Caki2 (cell line): ENCODE measurements at places on chromosomes 7 and 10. TPM values are rescaled to one million over a fixed set of nuclear protein-coding genes. Genes with fewer than 3 reads are reported as not detected.

RHOBTB1 gene
- 23.6 and 26.7 TPM in 2 replicates for total RNA-seq

DNA sequence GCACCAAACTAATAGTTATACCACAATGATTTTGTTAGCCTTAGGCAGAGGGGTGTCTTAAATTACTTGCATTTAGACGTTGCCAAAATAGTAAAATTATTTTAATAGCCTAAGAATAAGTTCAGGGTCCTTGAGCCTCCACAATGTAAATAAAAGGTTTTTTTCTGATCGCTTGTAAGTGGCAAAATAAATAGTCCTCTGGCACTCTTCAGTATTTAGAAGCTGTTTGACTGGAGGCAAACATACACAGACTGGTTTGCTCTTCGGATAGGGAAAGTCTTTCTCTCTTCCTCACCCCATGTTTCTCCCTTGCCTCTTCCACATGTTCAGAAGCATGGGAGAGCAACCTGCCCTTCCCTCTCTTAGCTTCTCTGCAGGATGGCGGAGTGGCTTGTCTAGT, 49.5 kb upstream of the FAM180A start:
- DNase-seq: no peak

AZGP1 gene
- total RNA-seq: 1.1 TPM in 1 of 2 replicates, not detected in the other

DNA sequence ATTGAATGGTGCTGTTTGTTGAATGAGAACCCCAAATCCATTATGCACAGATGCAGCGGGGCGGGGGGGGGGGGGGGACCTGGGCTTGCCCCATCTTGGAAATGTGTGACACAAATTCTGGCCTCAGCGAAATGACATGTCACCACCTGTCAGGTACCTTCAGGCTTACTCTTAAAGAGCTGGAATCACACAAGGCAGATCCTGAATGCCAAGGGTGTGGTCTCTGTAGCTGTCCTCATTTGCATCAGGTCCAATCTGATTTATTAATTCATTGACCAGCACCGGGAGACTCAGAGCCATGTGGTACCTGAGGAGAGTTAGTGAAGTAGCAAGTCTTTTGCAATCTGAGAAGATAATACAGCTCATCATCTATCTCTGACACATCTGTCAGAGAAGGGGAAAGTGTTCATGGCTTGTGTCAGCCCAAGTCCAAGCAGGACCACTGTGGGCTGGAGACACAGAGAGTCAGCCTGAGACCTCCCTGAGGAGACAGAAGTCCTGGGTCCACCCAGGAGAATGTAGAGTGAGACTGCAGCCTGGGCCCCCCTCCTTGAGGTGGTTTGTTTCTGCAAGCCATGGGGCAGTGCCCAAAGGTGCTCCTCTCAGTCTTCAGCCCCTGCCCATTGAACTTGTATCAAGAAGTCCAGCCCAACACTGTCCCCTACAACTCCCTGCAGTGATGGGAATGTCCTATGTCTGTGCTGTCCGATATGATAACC, 46.7 kb downstream of the ADCYAP1R1 start:
- no peak for DNase-seq

FEZF1 gene
- not detected in 2 replicates for total RNA-seq

DNA sequence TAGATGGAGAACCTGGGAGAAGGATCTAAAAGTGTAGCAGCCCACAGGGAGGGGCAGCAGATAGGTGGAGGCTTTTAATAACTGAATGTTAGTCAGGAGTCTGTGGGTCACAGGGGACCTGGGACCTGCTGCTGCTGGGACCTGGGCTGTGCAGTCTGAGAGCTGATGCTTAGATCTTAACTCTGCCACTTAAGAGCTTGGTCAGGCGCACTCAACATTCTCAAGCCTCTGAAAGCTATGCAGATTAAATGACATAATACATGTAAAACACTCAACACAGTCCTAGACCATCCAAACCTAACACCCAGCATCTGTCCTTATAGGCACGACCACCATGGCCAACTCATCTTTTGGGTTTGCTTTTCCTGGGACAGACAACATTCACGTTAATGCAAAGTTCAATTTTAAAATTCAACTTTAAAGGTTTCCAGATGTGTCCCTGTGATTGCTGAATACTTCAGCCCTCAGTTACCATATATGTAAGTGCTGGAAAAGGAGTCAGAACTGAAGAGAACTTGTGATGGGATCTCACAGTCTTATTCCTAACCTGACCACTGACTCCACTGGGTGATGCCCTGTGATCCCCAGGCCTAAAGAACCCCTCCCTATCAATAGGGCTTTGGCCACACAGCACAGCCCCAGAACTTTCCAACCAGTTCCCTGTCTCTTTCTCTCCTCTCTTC, 321.0 kb downstream of the PLXNA4 start:
- no peak for DNase-seq

GRCh38 chr7:132428247-132428919, 147.9 kb downstream of the PLXNA4 start:
- DNase-seq: no peak

- peak; percentile 91 for DNase-seq
These were observed 81.2 kb upstream of the UCN3 start for GRCh38 chr10:5283305-5284158.

DNA sequence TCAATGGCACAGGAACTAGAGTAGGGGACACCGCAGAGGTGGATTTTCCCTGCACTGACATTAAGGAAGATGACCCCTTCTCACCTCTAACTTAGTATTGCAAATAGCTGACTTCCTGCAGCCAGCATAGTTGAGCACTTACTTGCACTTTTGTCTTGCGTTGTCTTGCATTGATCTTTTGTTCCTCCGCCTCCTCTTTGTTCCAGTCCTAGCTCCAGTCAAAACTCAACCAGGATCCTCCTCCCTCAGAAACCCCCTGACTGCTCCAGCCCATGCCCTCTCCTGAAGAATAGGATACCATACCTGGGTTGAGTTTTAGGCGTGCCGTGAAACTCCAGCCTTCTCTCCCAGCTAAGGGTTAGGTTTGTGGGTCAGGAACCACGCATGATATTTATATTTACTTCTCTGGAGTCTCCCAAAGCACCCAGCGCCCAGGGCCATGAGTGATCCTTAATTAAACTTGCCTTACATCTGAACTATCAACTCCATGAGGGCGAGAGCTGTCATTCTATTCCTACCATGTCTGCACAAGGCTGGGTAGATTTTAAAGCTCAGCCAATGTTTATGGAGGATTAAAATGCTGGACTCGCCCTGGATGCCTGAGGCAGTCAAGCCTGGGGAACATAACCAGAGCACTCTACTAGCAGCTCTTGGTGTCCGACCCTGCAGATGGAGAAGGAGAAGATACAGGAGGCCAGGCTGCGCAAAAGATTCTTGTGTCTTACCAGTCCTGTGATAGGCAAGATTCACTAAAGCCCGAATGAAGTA, 14.1 kb downstream of the ZNF467 start:
- DNase-seq: no peak

GRB10 gene
- 83.7 and 87.2 TPM in 2 replicates for total RNA-seq

GRCh38 chr10:62376071-62377025, 2.2 kb downstream of the ZNF365 start:
- DNase-seq: no peak

DNA sequence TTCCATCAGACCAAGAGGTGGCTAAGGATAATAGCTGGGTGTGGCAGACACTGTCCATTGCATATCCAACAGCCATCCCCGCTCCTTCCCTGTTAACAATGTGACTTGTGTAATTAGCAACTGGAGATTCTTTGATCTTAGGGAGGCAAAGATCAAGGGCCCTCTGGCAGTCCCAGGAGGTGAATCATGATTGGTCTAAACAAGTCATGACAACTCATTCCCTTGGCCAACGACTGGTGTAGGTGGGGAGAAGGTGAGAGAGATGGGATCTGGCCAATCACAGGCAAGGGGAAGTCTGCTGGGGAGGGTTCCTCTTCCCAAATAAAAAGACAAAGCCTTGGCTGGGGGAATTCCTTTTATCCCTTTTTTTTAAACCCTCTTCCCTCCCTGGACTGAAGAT, 46.2 kb upstream of the COMTD1 start:
- no peak for DNase-seq

DNA sequence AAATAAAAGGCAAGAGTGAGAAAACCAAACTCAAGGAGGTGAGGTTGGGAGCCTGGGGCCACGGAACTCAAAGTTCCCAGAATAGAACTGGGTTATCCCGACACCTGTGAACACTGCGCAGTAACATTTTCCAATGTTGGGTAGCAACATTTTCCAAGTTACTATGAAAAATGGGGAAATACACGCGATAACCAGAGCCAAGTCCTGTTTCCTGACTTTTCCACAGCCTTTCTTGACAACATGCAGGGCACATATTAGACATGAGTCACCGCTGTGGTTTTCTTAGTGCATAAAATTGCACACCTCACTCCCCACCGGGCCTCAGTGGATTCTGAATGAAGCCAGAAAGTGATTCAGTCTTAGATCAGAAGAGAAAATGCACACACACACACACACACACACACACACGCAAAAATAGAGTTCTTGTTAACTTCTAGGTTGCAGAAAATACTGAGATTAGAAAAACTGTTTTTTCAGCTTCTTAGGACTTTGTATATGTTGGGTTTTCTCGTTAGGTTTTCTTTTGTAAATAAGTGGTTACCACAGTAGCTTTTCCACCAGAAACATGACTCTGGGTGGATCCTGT, 70.0 kb downstream of the CAMK1D start:
- DNase-seq: peak; percentile 92

GRCh38 chr7:95863623-95864022, 91.3 kb downstream of the DYNC1I1 start:
- no peak for DNase-seq
